ENCODE measurements at places on chromosomes 3 and 15.

GRCh38 chr3:151047636-151048035 lies 37.8 kb upstream of the MED12L start:
- no peak for DNase-seq

- DNase-seq = no peak
Measured at GRCh38 chr3:97927704-97928103, 44.5 kb downstream of the RIOX2 start.

GRCh38 chr15:37820380-37821128 lies 113.9 kb upstream of the TMCO5A start:
- DNase-seq = no peak

GRCh38 chr15:95829062-95829461 lies 501.4 kb upstream of the NR2F2 start:
- DNase-seq = no peak

- no peak for DNase-seq
Measured at GRCh38 chr15:86157606-86158293, 78.1 kb downstream of the AGBL1 start.

DNA sequence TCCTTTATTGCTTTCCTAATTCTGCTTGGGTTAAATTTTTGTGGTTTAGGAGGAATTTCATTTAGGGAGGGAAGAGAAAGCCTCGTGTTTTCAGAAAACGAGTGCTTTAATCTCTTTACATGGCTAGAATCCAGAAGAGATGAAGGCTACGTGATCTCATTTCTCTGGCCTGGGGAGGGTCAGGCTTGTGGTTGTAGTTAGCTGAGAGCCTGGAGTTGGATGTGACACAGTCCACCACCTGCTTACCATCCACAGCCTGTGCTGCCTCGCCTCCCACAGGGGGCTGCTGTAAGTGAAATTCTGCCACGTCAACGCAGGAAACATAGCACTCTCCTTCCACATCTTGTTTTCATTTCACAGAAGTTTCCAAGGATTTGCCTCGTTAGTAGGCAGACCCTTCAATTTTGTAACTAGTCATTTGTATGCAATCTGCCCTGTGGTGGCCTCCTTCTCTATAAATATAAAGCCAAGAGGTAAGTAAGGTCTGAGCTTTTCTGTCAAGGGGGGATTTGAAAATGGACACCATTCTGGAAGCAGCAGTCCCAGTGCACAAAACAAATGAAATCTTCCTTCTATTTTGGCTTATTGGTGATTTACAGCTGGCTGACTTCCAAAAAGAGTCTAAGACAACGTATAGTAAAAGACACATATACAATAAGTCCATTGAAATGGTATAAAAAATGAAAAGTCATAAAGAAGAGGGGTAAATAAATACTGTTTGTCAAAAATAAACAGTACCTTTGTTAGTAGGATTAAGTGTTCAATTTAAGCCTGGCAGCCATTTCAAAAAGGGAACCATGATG lies 3.4 kb downstream of the GXYLT2 start:
- no peak for DNase-seq

GRCh38 chr3:94372026-94372425 lies 309.2 kb downstream of the NSUN3 start:
- DNase-seq = no peak

- no peak for DNase-seq
Measured at GRCh38 chr15:71128939-71129562, 13.8 kb downstream of the THSD4 start.

DNA sequence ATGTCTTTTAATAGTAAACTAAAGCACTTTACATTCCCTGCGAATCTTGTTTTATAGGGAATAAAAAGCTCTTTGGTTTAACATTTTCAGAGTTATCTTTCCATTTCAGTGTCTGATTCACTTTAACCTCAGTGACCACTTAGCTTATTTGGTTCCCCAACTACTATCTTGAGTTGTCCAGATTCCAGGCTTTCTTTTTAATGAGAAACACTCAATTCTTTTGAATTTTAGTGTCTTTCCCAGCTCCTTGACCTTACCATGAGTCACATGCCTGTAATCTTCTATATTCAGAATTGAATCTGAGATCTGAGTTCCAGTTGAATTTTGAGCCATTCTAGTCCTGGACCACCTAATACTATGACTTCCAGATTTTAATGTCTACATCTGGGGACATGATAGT lies 144.4 kb downstream of the KCNAB1 start:
- no peak for DNase-seq

DNA sequence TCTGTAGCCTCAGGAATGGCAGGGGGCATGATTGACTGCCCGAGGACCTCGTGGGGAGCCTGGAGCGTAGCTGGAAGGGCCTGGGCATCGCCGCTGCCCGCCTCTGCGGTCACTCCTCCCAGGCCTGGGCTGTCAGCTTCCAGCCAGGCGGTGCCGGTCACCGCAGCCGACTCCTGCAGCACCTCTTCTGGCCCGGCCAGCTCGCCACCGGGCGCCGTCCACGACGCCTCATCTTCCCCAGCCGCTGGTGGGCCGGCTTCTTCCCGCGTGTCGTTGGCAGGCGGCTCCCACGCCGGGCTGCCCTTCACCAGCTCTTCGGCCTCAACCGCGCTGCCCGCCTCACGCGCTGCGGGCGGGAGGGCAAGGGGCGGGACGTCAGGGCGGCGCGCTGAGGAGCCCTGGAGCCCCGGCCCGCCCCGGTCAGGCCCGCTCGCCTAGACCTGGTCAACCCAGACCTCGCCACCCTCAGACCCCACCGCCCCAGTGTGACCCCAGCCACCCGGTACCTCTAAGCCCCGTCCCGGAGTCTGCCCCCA lies 1.0 kb downstream of the CSPG5 start:
- DNase-seq = no peak

DNA sequence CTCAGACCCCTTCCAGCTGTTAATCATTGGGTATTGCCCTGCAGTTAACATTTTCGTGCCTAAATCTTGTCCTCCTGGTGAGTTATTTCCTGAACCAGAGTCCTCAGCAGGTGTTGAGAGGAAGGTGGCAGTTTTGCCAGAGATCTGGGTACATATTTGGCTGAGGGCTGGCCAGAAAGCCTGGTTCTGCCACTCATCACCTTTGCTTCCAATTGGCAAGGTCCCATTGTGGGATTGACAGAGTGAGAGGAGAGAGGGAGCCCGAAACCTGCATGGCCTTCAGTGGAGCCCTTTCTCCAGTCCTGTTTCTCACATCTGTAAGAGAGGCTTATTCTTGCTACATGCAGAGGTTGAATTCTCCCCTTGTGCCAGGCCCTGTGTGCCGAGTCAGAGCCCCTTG lies 8.9 kb upstream of the TKT start:
- DNase-seq = no peak

DNA sequence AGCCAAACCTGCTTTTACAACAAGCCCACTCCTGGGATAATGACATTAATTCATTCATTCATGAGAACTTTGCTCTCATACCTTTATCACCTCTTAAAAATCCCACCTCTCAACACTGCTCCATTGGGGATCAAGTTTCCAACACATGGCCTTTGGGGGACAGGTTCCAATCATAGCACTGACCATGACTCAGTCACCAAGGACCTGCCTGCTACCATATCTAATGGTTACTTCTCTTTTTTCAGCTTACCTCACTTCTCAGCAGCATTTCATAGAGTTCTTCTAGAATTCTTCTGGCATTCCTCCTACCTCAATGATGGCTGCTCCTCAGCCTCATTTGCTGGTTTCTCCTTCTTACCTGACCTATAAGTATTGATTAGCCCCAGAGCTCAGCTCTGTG lies 36.9 kb upstream of the RYK start:
- no peak for DNase-seq

- DNase-seq = peak; percentile 34
Measured at GRCh38 chr3:123642182-123642956, 57.5 kb upstream of the HACD2 start.

DNA sequence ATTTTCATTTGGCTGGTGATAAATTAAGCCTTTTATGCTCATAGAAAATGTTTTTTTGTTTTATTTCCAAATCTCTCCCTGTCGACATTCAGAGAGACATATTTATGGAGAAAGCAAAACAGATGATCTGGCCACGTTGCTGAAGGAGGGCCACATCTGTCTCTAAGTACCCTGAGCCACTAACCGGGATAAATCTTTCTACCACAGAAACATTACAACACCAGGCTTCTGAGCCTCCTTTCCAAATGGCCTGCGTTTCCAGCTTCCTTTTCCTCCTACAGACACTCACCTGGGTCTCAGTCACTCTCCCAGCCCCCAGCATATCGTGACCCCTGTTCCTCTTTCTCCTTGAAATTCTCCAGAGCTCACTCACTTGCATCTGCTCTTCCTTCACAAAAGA lies 161.0 kb downstream of the ARRDC4 start:
- DNase-seq = no peak

- DNase-seq = no peak
Measured at GRCh38 chr15:78072080-78072892, 5.2 kb downstream of the TBC1D2B start.

GRCh38 chr3:129185783-129186182 lies 2.1 kb upstream of the CNBP start:
- DNase-seq = no peak

- no peak for DNase-seq
Measured at GRCh38 chr15:43146184-43146583, 12.8 kb downstream of the TMEM62 start.

GRCh38 chr15:99711625-99712024 lies 21.6 kb downstream of the LYSMD4 start:
- DNase-seq = no peak

Measured in CD4-positive, alpha-beta T cell (primary cell).